Stimulated activated CD4-positive, alpha-beta T cell treated with anti-CD3 and anti-CD28 coated beads, Interleukin-2, amount 100 ng/mL, for 24 hours (primary cell): ENCODE measurements at places on chromosomes 6 and 20.

DNA sequence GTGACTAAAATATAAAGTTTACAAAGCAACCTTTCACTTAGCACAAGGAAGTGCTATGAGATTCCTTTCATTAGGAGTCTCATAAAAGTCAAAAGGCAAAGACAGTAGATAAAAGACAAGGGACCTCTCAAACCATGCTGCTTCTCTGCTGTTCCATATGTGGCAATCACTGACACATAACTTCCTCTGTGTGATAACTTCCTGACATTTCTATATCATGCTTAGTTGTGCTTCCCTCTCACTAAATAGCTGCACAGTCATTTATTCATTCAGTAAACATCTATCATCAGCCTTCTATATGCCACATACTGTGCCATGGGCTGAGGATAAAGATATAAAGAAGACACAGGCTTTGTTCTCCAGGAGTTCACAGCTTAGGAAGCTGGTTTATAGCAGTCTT, 214.8 kb upstream of the GRIK2 start:
- no peak for DNase-seq

GRCh38 chr6:149834513-149835481, 29.4 kb downstream of the LRP11 start:
- peak; percentile 80 for DNase-seq

GRCh38 chr20:10922941-10923340, 249.1 kb upstream of the JAG1 start:
- DNase-seq = no peak

GRCh38 chr6:170470734-170471133, 82.4 kb downstream of the PSMB1 start:
- DNase-seq = no peak
